ENCODE measurements at places on chromosomes 1 and 21.

DNA sequence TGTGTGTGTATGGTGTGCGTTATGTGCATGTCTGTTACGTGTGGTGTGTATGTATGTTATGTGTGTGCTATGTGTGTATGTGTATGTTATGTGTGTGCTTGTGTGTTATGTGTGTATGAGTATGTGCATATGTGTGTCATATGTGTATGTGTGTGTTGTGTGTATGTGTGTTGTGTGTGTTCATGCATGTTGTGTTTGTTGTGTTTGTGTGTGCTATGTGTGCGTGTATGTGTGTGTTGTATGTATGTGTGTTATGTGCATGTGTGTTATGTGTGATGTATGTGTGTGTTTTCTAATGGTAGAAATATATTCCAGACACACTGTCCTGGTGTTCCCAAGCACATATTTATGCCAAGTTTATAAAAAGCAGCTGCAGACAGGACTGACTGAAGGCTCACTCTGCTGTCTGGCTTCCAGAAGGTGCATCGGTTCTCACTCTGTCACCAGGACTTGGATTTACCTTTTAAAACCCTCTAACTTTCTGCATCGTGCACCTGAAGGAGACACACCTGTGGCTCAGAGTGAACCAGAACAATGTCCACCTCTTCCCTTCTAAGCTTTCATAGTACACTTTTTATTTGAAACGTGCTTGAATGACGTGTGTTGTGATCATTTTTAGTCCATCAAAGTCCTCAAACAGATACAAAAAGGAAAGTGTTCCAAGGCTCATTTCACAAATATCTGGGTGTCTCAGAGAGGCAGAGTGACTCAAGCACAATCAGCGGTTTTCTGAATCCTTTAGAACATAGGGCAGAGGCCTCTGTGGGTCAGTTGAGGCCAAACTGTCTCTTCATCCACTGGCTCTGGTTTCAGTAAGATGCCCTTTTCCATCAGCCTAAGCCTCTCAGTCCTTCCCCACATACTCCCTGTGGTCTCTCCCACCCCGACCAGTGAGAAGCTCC lies 49.9 kb downstream of the TOMM20 start:
- no peak for DNase-seq

DNA sequence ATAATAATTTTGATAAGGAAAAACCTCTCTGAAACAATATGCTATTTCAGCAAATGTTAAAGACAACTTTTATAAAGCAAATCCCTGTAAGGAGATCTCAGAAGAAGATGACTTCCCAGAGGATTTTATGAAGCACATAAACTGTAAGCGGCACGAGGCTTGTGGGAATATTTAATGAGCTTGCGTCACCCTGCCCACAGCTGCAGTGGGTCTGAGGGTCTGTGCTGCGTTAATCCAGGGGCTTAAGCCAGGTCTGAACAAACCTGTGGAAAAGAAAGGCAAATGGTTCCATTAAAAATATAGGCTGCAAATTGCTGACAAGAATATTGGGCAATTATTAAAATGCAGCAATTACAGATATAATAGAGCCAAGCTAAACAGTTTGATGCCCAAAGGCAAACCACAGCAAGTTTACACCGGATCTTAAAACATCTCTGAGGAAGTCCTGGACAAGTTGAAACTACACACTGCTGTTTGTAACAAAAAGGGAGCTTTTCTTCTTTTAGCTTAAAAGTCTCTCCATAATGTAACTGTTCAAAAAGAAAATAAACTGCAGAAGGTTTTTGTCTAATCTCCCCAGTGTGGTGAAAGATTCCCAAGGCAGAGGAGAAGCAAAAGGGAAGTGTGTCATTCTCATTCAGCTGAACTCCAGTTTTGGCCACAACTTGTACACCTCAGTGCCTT lies 21.8 kb downstream of the TGFBR3 start:
- no peak for DNase-seq

DNA sequence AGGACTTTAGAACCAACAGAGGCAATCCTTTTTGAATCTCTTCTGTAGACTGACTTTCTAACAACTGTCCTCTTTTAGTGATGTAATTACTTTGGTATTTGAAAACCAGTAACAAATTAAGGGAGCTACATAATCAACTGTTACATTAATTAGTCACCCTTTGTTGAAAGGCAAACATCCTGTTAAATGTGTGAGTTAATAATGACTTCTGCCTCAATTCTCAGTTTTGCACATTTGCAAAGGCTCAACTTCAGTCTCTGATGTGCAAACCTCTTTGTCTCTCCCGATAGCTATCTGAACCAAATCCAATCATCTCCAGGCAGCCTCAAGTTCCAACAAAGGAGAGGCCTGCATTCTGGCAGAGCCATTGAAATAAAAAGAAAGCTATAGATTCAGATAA lies 135.4 kb upstream of the C8B start:
- DNase-seq = no peak

- no peak for DNase-seq
These were observed 20.1 kb upstream of the NKAIN1 start for GRCh38 chr1:31259746-31260145.

- no peak for DNase-seq
These were observed 33.7 kb upstream of the FOXO6 start for GRCh38 chr1:41327383-41327999.

- DNase-seq = no peak
These were observed 244.5 kb downstream of the ADGRL2 start for GRCh38 chr1:82045221-82045620.

- no peak for DNase-seq
These were observed 41.0 kb upstream of the GREM2 start for GRCh38 chr1:240652961-240653409.
